ENCODE measurements at places on chromosomes 12 and 14.
A peak's percentile ranks its signal among the peaks of the same experiment; 100 is the strongest.

- peak; percentile 53 for DNase-seq
Observed at GRCh38 chr12:65825507-65826352, 1.4 kb downstream of the HMGA2 start.

- no peak for DNase-seq
Observed at GRCh38 chr12:118480235-118480634, 103.9 kb downstream of the SUDS3 start.

DNA sequence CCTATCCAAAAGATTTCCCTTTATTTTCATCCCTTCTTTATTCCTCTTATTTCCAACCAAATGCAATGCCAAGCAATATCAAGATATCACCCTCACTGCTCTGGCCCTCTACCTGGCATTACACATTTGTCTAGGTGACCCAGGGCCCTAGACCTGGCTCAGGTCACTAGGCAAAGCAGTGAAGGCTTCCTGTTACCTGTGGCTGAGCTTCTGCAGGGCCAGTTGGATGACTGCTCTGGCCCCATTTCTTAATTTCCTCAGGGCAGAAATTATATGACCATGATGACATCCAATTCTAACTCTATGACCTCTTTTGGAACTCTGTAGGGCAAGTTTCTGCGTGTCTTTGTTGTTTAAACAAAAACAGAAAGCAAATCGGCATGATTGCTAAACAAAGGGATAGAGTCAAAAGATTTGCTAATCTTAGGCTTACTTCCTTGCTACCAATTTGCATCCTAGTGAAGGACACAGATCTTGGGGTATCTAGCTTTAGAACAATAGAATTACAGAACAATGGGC is 7.4 kb upstream of the CCDC198 start:
- no peak for DNase-seq

DNA sequence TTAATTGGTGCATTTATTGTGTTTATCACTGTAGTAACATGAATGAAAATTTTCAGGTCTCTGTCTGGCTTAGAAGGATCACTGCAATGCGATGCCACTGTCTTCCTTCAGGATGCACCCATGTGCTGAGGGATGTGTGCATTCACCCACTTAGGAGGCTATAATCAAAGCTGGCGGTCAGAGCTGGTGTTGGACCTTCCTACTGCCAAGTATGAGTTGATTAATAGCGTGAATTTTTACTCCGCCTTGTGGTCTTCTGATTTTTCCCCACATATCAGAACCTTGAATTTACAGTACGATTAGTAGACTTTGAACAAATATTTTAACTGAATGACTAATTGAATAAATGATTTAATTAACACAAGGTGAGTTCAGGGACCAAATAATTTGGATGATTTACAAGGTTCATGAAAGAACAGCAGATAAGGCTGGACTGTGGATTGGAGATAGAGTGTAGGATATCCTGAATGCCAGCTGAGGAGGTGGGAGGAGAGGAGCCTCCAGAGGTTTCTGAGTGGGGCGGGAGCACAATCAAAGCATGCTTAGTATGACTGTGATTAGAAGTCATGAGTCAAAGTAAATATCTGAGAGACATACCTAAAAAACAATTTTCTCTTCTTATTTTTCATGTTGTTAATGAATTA is 50.1 kb downstream of the RERG start:
- no peak for DNase-seq

- no peak for DNase-seq
Observed at GRCh38 chr12:69404851-69405565, 45.5 kb downstream of the YEATS4 start.

- no peak for DNase-seq
Observed at GRCh38 chr14:88488897-88489296, 65.9 kb downstream of the PTPN21 start.

GRCh38 chr12:128445415-128446127 is 178.6 kb downstream of the TMEM132C start:
- no peak for DNase-seq

DNA sequence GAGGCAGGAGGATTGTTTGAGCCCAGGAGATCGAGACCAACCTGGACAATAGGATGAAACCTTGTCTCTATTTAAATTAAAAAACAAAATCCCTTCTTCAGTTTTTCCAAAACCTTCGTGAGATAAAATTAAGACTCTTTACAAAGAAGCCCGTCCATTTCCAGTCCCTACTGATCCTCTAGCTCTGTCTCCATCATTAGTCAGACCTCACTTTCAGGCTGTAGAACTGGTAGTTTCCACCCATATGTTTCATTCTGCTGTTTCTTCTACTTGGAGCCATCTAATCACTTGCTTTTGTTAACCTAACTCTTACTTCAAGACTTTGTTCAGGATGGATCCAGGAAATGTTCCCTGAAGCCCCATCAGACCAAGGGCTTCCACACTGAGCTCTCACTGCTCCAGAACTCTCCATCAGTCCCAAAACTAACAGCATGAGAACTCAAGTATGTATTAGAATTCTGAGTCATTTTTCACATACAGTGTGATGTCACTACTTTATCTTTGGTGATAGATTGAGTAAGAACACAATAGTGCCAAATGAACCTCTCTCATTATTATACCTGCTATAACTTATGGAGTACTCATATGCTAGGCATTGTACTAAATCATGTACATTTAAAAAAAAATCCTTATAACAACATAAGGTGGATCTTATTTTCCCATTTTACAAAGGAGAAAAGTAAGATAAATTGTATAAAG is 90.8 kb downstream of the PRICKLE1 start:
- DNase-seq = no peak

DNA sequence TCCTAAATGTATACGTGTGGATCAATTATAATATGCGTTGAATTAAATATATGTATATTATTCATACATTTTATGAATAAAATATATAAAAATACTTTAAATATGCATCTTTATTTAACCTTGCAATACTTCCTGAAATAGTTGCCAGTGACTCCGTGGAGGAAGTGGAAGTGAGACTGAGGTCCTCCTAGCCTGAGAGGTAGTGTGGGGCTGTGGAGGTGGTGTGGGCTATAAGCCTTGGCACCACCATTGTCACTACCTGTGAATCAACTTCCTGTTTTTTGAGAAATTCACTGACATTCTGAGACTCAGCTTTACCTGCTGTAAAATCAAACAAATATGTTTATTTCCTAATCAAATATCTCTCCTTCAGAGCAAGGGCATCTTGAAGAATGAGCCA is 514.2 kb downstream of the VRK1 start:
- DNase-seq = no peak

DNA sequence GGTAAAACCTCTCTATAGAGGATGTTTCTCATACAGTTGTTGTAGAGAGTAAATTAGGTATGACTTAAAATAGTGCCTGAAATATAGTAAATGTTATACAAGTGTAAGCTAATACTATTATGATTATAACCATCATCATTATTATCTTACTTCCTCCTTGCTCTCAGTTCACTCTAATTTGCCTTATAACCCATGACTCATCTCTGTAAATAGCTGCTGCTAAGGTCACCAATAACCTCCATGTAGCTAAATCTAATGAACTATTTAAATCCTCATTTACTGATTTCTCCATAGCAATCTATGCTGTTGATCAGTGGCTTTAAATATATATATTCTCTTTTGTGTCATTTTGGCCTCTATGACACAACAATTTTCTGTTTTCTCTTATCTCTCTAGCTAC is 109.6 kb downstream of the RMST start:
- no peak for DNase-seq

DNA sequence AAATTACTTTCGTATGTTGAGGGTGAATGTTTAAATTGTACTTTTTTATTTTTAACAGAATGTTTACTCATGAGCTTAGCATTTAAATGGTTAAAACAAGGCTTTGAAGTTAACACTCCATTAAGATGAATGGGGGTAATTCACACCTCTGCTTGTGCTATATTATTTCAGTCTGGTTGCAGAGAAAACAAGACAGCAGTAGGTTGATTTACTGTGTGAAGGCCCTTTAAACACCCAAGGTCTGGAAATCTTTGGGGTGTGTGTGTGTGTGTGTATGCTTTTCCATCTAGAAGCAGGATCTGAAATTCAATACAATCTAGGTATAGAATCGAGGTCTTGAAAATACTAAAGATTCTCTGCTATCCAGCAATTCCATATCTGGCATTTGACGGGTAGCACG is 83.8 kb downstream of the SLC38A6 start:
- DNase-seq = no peak

- no peak for DNase-seq
Observed at GRCh38 chr12:85425349-85425612, 145.3 kb downstream of the ALX1 start.

- DNase-seq = no peak
Observed at GRCh38 chr14:71600309-71600708, 331.9 kb upstream of the RGS6 start.

DNA sequence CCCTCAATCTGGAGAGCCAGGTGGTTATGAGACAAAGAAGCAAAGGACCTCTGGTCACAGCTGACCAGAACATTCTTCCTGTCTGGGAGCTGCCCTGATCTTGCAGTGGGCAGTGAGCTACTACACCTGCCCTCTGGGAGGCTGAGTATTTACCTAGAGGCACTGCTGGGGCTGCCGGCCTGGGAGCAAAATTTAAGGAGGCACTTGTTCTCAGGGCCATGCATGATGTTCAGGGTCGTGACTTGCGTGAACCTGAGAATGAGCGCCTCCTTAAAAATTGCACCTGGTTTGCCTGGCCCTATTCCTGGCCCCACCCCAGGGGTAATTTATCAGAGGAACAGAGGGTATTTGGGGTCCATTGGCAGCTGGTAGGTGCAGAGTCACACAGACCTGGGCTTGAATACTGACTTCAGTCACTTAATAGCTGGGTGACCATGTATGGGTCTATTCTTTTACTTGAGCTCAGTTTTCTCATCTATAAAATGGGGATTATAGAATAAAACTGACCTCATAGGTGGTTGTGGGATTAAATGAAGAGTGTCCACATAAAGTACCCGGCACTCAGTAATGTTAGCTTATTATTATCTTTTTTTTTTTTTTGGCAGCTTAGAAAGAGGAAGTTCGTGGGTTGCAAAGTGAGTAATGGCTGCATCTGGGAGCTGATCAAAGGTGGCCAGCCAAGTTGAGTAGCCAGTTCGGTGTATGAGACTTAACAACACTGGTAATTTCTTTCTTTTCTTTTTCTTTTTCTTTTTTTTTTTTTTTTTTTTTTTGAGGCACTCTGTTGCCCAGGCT is 107.4 kb upstream of the MED13L start:
- DNase-seq = no peak

DNA sequence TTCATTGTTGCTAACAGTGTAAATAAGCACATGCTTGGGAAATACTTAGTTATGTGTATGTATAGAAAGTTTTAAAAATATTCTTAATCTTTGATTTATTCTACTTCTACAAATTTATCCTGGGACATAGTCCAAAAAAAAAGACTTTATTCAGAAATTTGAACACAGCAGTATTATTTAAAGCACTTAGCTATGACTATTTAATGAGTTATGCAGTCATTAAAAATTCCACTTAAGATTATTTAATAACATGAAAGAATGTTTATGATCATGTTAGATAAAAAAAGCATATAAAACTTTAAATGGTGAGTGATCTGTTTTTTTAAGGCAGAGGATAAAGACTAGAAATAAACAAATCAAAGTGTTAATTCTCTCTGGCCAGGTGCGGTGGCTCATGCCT is 78.3 kb downstream of the BAZ1A start:
- no peak for DNase-seq

GRCh38 chr12:8052679-8053078 is 13.5 kb downstream of the C3AR1 start:
- no peak for DNase-seq

GRCh38 chr12:43132291-43132690 is 419.7 kb downstream of the ADAMTS20 start:
- DNase-seq = no peak

DNA sequence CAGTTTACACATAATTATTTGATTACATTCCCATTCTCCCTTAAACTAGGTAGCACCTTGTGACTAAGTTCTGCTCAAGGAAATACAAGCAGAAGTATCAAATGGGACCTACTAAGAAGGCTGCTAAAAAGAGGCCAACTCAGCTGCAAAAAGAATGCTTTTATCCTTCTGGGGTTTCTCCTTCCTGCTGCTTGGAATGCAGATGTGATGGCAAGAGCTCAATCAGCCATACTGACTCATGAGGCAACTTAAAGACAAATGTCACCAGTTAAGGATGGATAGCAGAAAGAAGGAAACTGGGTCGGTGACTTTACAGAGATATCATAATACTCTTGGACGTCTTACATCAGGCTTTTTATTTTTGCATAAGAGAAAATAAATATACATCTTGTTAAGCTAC is 38.0 kb upstream of the RAP1B start:
- DNase-seq = no peak

- DNase-seq = no peak
Observed at GRCh38 chr14:77290705-77291104, 19.7 kb upstream of the NGB start.

DNA sequence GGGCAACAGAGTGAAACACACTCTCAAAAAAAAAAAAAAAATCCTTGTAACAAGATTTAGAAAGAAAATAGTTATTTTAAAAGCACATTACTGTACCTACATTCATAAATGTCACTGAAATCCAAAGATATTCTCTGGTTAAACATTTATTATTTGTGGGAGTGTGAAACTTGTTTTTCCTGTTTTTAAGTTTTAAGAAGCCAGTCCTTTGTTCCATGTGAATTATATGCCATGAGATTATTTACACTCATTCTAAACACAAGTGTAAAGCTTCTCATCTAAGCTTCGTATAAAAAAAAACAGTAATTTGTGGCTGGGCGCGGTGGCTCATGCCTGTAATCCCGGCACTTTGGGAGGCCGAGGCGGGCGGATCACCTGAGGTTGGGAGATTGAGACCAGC is 15.0 kb downstream of the VCPKMT start:
- DNase-seq = no peak

- DNase-seq = no peak
Observed at GRCh38 chr12:41653386-41654326, 465.5 kb downstream of the PDZRN4 start.

DNA sequence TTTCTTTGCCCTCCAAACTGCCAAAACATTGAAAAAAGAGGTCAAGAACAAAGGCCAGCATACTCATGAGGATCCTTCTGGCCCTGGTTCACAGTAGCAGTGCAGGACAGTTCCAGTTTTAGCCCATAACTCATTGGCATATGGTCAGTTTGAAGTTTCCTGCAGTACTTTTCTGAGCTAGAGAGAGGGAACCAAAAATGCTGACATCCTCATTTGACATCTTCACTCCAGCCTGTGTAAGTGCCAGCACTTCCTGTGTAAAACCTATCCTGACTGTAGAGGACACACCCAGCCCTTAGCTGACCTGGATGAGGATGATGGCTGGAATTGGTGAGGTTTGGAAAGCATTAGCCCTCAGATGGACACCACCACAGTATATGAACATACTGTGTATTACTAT is 84.1 kb downstream of the FGD4 start:
- DNase-seq = no peak

GRCh38 chr12:96036765-96037455 is 1.5 kb upstream of the LTA4H start:
- no peak for DNase-seq

DNA sequence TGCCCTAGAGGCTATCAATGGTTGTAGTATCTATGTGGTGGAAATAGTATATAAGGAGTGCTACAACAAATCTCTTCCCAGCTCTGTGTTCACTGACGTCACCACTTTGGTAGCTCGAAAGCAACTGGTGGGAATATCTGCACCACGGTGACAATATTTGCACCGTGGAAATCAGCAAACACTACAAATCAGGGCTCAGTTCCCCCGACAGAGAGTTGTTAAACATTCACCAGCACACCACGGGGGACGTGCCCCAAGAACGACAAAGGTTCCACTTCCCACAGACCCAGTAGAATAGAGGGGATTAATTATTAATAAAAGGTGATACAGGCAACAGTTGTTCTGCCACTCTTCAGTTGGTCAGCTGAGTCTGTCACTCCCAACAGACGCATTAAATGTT is 98.4 kb downstream of the CCDC60 start:
- DNase-seq = no peak

GRCh38 chr14:50344116-50344775 is 32.1 kb downstream of the DMAC2L start:
- no peak for DNase-seq

Data from A673 (cell line).